ENCODE measurements at places on chromosomes 12 and 14. TPM values are rescaled to one million over a fixed set of nuclear protein-coding genes. Genes with fewer than 3 reads are reported as not detected.

- DNase-seq, result no peak
These were observed 82.0 kb upstream of the OTOGL start for GRCh38 chr12:80017261-80017870.

DNA sequence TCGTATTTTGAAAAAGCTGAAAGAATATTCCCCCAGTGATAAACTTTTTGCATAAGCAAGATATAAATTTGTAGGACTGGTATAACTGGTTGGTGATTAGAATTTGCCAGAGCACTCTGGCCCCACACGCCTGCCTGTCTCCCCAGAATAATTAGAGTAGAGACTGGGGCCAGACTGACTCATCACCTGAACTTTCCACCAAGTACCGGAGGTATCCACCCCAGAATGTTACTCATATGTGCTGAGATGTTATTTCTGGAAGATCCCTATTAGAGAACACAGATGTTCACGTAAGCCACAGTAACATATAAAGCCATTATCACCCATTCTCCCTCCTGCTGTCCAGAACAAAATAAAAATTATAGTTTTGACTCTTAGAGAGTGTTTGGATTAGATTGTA is 49.5 kb upstream of the PIWIL1 start:
- no peak for DNase-seq

DNA sequence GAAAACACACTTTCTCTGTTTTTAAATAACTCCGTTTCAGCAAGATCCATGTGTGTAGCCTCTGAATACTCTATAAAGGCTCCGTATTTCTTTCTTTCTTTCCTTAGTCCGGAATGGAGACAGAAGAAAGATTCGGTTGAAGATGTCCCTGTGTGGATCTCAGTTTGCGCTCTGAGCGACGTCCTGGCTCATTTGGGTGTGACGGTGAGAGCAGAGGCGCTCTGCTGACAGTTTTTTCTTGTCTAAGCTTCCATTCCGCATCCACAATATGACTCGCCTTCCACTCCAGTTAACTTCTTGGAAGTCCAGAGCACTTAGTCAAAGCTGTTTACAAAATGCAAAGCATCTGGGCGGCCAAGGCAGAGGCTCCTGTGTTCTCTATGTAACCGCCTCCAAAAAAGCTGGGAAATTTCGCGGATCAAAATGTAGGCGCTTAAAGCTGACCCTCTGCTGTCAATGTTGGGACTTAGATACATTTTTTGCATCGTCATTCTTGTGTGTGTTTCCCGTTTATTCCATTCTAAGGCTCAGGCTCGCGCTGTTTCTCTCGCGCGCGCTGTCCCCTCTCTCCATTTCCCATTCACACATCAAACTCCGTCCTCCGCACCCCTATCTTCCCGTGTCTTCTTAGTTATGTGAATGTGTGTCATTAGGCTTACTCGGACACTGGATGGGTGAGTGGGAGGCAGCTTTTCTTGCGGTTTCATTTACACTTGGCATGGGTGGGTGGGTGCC is 880 bp upstream of the FLRT2 start:
- DNase-seq, result peak; percentile 75

- DNase-seq, result no peak
These were observed 194.0 kb upstream of the ALG10 start for GRCh38 chr12:33828326-33828725.

DNA sequence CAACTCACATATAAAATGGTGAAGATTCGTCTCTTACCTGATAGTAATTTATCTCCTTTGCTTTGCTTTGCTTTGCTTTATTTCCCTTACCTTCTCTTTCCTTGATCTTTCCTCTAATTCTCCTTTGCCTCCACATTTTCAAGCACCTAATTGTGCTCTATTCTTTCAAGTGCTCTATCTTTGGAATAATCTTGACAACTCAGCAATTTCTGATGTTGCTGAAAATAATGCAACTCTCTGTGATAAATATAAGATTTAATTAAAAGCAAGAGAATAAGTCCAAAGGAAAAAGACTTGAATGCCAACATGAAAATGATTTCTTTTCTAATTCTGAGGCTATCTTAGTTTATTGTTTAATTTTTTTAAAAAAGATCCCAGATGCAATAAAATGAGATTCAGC is 139.5 kb upstream of the SYT1 start:
- DNase-seq, result no peak

- DNase-seq, result peak; percentile 12
These were observed 103.9 kb downstream of the ALG10 start for GRCh38 chr12:34126239-34126641.

DNA sequence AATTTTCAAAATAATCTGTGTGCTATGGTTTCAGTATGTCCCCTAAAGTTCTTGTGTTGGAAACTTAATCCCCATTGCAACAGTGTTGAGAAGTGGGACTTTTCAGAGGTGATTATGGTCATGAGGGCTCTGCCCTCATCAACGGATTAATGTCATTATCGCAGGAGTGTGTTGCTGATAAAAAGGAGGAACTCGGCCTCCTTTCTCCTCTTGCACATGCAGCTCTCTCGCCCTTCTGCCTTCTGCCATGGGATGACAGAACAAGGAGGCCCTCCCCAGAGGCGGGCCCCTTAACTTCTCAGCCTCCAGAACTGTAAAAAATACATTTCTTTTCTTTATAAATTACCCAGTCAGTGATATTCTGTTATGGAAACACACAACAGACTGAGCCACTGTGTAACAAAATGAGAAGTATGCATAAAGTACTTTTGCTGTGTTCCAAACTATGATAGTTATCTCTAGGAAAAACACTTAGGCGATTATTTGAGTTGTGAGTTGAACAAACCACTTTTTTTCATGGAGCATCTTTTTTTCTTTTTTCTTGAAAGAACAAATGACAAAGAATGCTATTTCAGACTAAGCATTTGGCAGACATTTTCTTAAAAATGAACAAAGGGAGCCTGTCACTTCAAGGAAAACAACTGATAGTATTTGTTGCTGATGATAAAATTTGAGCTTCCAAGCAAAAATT is 134.8 kb upstream of the FUT8 start:
- no peak for DNase-seq

GRCh38 chr12:52259657-52260243 is 14.7 kb upstream of the KRT86 start:
- no peak for DNase-seq

- DNase-seq, result peak; percentile 56
These were observed 269.3 kb downstream of the DAD1 start for GRCh38 chr14:22319526-22320361.

- DNase-seq, result no peak
These were observed 146.1 kb downstream of the METTL25 start for GRCh38 chr12:82504409-82504808.

DNA sequence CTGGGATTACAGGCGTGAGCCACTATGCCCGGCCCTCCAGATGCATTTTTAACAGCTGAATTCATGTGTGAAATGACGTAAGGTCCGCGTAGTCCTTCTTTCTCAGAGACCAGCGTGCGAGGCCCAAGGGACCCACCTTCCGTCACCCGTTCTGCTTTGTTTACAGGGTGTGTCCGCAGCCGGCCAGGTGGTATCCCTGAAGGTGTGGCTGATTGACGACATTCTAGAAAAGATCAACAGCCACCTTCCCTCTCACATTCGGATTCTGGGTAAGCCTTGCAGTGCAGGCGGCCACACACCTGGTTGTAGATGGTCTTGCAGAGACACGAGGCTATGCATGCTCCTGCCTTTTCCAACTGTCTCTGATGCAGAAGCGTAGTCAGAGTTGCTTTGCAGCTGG is 9.9 kb downstream of the PUS1 start:
- no peak for DNase-seq

DNA sequence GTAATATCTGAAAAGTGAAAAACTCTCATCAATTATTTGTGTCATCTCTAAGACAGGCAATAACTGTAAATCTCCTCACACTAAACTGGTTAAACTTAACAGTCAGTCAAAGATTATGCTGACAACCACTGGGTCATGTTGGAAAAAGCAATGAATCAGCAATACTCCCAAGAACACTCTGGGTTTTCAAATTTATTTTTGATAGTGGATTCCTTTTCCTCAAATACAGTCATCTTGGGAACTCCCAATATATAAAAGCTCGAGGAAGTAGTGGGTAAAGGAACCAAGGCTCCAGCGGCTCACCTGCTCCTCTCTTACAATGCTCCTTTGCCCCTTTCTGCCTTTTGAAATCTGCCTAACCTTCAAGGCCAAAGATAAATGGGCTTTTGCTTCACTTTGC is 70.0 kb downstream of the ARMH4 start:
- peak; percentile 15 for DNase-seq

DNA sequence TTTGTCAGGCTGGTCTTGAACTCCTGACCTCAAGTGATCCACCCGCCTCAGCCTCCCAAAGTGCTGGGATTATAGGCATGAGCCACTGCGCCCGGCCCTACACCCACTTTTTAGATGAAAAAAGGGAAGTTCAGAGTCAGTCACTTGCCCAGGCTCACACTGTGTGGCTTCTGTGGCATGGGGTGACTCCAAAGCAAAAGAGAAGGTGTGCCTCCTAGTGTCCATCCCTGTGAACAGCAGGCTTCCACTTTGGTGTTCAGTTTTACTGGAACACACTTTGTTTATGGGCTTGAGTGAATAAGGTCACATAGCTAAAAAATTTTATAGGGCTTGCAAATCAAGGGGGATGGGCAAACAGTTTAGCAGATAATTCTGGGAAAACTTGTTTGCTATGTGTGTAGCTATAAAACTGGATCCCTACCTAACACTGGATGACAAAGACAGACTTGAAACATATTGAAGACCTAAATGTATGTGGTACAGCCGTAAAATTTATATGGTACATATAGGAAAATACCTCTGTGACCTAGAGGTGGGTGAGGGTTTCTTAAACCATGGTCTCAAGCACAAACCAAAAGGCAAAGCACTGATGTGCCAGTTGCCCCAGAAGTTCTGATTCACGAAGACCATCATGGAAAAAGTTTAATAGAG is 54.9 kb downstream of the EID3 start:
- DNase-seq, result peak; percentile 48

GRCh38 chr14:81447021-81447764 is 47.1 kb upstream of the STON2 start:
- peak; percentile 62 for DNase-seq

GRCh38 chr14:31937730-31938346 is 139.3 kb upstream of the ARHGAP5 start:
- peak; percentile 76 for DNase-seq

DNA sequence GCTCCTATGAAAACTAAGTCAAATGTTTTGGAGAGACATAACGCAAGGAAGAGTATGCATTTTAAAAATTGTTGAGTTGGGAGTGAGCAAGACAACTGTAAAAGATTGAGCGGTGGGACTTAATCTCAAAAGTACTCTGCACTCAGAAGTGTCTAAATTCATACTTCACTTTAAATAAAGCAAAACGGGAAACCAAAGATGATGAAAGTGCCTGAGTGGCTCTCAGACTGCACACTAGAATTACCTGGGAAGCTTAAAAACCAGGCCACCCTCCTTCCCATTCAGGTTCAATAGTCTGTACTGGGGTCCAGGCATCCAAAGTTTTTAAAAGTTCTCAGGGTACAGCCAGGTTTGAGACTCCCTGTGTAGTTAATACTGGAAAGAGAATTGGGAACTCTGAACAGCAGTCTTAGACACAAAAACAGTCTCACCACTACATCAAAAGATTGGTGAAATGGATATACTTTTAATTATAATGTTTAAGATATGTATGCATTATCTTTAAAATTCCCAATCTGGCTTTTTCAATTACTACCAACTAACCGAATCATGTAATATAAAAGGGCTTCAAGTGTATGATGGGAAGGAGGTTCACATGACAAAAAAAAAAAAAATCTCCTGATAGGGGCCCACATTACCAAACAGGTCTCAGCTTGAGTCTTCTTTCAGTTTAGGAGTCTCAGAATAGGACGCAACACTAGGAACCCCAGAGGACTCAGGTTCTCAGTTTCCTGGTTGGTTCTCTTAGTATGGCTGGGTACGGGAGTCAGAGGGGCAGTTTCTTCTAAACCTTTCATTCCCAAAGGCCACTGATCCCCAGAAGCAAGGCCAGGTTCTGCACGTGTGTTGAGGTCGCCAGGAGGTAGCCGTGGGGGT is 1.0 kb downstream of the HOMEZ start:
- peak; percentile 16 for DNase-seq

- DNase-seq, result no peak
These were observed 55.3 kb downstream of the RIN3 start for GRCh38 chr14:92568621-92569479.

DNA sequence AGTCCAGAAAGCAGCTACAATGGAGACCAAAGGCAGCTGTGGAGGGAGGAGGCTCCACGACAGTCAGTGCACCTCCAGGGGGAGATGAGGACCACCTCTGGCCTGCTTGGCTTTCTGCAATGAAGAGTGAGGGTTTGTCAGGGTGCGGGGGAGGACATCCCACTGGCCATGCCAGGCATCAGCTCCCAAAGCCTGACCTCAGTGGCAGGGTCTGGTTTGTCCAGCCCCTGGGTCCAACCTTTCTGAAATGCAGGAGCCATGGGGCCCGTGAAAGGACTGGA is 35.2 kb downstream of the SLC6A12 start:
- DNase-seq, result no peak

DNA sequence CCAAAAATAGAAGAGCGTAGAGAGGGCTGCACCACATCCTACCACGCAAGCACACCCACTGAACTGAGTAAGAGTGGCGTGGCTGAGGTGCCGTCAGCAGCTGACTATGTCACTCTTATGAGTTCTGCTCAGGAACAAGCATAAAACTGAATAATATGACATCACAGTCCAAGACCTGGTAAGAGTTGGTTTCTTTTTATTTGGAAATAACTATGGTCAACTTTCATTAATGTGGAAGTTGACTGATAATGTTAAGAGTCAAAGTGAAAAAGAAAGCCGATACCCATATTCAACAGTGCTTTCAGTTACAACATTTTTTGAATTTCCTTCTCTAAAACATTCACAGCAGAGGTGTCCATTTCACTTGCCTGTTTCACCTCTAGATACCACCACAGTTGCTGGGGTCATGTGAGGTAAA is 44.6 kb downstream of the GNS start:
- DNase-seq, result peak; percentile 69

DNA sequence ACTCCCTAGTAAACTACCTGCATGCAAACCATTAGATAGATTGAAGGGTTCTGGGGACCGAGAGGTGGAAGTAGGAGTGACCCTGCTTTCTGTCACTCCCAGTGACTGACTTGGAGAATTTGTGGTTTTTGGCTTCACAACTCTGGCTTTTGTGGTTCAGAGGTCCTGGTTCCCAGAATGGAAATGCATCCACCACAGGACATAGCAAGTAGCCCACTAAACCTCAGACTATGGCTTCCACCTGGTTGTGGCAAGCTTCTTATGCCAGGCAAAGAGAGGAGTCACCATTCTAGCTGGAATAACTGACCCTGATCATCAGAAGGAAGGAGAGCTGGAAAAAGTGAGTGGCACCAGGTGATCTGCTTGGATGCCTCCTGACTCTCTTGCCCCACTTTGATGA is 162.4 kb upstream of the TMEM260 start:
- peak; percentile 87 for DNase-seq

- DNase-seq, result no peak
These were observed 55.5 kb upstream of the DAAM1 start for GRCh38 chr14:59132796-59133494.

GRCh38 chr12:117334051-117334450 is 27.4 kb downstream of the NOS1 start:
- DNase-seq, result no peak

NRXN3 gene
- 0.05 TPM for total RNA-seq

DCAF11 gene
- total RNA-seq, result 94.6 TPM

RERG gene
- 2.8 TPM for total RNA-seq

RD3L gene
- not detected for total RNA-seq

TRPV4 gene
- 0.08 TPM for total RNA-seq

ADCY4 gene
- total RNA-seq, result not detected
